HFF-Myc (cell line): ENCODE measurements at places on chromosomes 3 and 15.

DNA sequence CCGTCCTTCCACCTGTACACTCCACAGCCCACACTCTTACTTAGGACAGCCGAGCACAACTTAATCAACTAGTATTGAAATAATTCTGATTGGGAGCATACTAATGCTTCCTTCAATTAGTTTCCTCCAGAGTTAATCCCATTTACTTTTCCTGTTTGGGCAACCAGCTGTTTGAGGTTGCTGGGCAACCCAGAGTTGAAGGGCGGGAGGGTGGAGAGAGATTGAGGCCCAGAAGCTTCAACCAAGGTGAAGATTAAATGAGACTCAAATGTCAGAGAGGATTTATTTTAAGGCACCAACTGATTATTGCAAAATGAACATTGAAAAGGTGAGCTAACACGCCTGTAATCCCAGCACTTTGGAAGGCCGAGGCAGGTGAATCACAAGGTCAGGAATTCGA, 428.5 kb upstream of the SEMA6D start:
- DNase-seq: no peak

DNA sequence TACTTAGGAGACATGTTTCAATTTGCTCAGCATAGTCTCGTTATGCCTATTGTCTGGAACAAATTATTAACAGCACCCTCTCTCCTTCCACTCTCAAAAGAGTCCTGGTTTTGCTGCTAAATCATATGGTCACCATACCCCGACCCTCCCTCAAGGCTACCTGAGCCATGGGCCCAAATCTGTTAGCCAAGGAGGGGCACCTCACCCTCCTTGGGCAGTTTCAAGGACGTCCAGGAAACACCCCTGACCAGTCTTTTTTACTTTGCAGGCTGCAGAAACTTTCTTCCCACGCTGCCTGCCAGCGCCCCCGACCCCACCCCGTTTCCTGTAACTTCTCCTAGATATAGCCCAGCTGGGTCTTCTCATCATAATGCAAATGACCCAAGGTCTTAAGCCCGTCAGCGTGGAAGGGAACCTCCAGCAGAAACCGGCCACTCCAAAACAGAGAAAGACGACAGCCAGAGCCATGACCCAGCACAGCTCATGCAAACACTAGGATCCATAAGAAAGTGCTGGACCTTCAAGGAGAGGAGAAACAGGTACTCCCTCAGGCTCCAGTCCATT, 62.3 kb downstream of the ADCY5 start:
- no peak for DNase-seq

DNA sequence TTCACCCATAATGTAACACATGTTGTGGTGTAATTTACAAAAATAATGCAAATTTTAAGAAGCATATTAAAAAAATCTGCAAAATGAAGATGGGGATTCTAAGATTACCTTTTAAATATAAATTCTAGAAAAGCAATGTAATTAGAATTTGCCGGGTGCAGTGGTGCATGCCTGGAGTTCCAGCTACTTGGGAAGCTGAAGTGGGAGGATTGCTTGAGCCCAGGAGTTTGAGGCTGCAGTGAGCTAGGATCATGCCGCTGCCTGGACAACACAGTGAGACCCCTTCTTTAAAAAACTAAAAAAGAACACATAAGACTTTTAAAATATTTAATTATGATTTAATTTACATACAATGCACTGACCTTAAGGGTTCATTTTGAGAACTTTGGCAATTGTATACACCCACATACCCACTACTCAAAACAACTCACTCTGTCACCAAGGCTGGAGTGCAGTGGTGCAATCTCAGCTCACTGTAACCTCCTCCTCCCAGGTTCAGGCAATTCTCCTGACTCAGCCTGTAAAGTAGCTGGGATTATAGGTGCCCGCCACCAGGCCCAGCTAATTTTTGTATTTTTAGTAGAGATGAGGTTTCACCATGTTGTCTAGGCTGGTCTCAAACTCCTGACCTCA, 134.0 kb upstream of the TBL1XR1 start:
- DNase-seq: no peak

DNA sequence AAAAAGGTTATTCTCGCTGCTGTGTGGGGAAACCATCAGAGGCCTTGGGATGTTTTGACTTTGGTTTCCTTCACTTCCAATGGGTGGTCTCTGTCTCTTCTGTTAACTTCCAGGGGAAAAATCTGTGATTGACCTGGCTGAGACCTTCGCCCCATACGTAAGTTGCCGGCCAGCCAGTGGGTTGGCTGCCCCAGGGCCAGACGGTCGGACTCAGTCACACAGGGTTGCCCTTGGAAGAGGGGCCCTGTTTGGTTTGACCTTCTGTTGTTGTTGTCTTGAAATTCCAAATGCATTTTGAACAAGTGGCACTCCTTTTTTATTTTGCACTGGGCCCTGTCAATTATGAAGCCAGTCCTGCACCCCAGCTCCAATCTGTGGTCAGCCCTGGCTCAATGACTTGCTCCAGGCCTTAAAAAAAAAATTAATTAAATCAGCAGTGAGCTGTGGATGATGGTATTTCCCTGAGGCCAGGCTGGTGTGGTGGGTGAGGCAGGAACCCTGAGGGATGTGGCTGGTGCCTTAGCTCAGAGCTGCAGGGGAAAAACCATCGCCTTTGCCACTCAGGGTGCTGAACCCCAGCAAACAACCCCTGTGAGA, 4.5 kb downstream of the FAM107A start:
- no peak for DNase-seq

DNA sequence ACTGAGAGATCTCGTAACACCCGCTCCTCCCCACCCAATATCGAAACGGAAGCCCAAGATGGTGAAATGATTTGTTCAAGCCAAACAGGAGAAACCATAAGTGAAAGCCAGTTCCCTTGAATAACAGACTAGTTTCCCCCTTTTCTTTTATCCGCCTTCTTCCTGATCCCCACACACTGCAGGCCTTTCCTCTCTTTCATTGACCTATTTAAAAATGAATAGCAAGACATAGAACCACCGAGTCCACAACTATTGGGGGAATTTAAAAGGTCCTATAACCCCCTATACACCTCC, 382 bp upstream of the COX17 start:
- no peak for DNase-seq

- no peak for DNase-seq
Observed at GRCh38 chr3:13072239-13072599, 1.0 kb downstream of the IQSEC1 start.

GRCh38 chr3:63896332-63897030, 15.7 kb downstream of the SCAANT1 start:
- DNase-seq: no peak

DNA sequence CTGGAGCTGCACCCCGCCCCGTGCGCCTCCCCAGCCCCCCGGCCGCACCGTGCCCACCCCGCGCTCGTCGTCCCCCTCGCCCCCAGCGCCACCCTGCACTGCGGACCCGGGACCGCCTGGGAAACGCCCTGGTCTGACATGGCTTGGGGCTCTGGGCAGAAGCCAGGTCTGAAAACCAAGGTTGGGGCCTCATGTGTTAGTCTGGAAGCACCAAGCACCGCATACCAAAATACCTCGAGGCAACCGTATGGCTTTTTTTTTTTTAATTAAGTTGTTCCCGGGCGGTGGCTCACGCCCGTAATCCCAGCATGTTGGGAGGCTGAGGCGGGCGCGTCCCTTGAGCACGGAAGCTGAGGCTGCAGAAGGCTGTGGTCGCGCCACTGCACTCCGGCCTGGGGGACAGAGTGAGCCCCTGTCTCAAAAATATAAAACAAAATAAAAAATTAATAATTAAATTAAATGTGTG, 91.5 kb upstream of the CHD2 start:
- no peak for DNase-seq

- no peak for DNase-seq
Observed at GRCh38 chr15:33111041-33111451, 83.5 kb downstream of the FMN1 start.

DNA sequence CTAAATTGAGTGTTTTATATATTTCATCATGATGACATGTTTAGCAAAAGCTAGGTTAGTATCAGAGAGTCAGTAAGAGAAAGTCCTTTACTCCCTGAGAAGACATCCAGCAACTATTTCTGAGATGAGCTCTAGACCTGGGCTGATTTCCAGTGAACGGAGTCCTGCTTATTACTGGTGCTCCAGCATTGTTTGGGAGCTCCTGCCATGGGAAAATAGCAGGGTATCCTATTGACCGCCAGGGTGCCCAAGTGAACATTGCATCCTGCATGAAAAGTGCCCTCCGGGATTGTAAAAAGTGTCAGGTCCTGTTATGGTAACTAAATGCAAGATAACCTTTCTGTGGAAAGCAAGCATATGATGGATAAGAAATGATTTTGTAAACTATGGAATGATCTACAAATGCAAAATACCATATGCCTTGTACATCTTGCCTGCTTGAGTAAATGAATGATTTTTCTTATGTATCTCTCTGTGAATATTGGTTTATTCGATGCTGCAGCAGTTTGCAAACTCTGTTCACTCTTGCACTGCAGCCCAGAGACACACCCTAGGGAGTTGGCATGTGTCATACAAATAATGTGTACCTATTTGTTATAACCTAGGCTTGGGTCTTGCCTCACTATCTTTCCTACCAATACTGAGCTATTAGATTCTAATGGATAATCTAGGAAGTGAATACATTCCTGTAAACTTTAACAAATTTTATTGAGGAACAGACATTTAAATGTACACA, 96.7 kb downstream of the IL5RA start:
- DNase-seq: no peak

GRCh38 chr3:52026041-52026440, 30.3 kb downstream of the DUSP7 start:
- DNase-seq: no peak

- DNase-seq: peak; percentile 97
Observed at GRCh38 chr3:127791221-127791913, 30.9 kb downstream of the MGLL start.

DNA sequence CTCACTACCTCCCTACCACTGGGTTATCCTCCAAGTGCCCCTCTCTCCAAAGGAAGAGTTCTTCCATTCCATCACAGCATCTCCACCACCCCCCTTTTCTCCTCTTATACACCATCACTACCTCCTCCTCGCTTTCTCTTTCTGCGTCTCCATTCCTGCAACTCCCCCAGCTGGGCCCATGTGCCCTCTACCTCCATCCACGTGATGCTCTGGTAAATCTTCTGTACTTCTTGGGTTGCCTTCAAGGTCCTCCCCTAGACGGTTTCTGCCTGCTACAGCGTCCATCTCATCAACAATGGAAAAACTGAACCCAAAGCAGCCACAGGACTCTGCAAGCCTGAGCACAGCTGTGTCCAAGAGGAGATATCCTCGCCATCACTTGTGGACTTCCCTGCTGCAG, 129.5 kb upstream of the SLCO3A1 start:
- no peak for DNase-seq

GRCh38 chr3:155339052-155339451, 45.6 kb upstream of the STRIT1 start:
- no peak for DNase-seq

DNA sequence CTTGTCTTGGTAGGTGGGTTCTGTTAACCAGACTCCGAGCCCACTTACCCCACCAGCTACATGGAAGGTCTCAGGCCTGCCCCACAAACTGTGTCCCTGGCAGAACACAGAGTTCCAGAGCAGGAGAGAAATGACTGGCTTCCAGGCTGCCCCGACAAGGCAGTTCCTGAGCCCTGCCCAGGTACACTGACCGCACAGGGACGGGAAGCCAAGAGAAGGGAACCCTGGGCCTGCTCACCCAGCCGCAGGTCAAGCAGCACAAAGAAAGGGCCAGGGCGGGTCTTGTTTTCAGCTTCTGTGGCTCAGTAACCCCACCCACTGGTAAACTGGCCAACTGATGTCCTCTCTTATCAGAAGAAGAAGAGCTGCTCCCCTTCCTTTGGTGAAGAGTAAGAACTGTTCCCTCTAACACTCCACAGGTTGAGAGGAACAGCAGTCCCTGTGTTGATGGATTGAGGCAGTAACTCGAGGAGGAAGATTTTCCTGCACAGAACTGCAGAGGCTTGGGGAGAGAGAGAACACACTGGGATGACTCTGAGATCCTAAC, 68.4 kb downstream of the CRTC3 start:
- DNase-seq: no peak

GRCh38 chr15:86138798-86139197, 59.1 kb downstream of the AGBL1 start:
- DNase-seq: no peak

DNA sequence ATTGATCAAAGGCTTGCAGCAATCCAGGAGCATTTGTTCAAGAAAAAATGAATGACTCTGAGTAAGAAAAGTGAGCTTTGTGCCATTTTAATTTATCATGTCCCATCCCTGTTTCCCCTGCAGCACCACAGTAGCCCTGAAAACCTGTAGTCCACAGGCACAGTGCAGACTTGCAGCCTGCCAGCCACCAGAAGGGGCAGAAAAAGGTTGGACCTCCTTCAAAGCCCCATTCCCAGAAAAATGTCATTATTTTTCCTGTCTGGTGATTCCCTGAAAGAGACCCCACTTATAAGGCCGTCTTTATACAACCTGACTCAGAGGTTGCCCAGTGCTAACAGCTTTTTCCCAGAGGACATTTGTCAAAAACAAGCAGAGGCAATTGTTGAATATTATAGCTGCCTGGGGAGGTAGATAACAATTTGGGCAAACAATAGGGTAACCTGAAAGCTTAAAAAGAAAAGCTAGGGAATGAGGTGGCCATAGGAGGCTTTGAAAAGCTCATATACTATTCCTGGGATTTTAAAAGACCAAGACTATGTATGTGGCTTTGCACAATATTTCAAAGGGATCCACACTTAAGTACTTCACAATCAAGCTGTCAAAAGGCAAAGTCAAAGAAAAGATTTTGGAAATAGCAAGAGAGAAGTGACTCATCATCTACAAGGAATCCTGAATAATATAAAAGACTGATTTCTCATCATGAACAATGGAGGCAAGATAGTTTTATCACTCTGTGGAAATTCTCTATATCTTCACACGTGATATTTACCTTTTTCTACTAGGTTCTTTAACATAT, 136.8 kb upstream of the PLXNA1 start:
- no peak for DNase-seq

GRCh38 chr3:15645740-15646501, 44.4 kb downstream of the BTD start:
- peak; percentile 81 for DNase-seq

- no peak for DNase-seq
Observed at GRCh38 chr3:25903371-25904129, 113.7 kb downstream of the OXSM start.

DNA sequence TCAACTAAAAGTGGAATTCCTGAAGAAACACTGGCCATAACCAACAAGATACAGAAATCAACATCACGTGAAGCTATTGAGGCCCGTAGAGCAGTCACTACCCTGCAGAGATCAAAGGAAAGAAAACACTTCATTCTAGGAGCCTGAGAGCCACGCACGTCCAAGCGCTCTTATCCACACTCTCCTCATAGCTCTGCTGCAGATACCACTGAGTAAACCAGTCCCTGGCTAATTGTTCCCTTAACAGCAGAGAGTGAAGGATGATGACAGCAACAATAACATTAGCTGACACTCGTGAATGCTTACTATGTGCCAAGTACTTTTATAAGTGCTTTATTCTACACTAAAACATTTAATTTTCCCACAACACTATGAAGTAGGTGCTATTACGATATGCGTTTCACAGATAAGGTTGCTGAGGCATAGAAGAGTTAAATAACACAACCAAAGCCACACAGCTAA, 271.0 kb upstream of the GADL1 start:
- no peak for DNase-seq

- no peak for DNase-seq
Observed at GRCh38 chr3:55639896-55640765, 153.0 kb upstream of the WNT5A start.

GRCh38 chr3:95798628-95799027, 1015.8 kb upstream of the EPHA6 start:
- no peak for DNase-seq
